ENCODE measurements at places on chromosomes 1 and 21. TPM values are rescaled to one million over a fixed set of nuclear protein-coding genes. Genes with fewer than 3 reads are reported as not detected.

- H3K4me1 ChIP-seq: peaks cover 8% of the 10 kb centered on the region
- H3K4me3 ChIP-seq: no peak overlapping the region
Observed at GRCh38 chr1:118649369-118650106, 338.6 kb downstream of the TBX15 start.

DNA sequence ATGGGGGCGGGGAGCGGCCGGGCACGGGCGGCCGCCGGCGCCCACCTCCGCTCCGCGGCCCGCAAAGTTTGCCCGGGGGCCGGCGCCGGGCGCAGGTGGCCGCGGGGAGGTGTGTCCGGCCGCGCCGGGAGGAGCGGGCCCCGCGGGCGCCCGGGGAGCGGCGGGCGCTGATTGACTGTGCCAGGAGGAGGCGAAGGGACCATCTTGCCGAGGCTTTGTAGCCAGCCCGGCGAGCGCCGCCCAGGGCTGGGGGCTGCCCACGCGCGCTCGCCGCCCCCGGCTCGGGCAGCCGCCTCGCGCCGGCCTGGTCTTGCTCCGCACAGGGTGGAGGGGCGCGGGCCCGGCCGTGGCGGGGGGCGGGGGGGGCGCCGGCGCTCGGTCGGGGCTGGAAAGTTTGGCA is 432 bp downstream of the EPHB2 start:
- no peak overlapping the region for H3K4me3 ChIP-seq
- no peaks in the 10 kb centered on the region for H3K36me3 ChIP-seq
- DNase-seq: no peak
- peaks cover 29% of the 10 kb centered on the region for H3K27me3 ChIP-seq

- H3K36me3 ChIP-seq: no peaks in the 10 kb centered on the region
- no peak overlapping the region for H3K27ac ChIP-seq
- no peak for DNase-seq
- H3K4me3 ChIP-seq: no peak overlapping the region
- H3K27me3 ChIP-seq: no peaks in the 10 kb centered on the region
Observed at GRCh38 chr1:42822800-42823392, 5.7 kb upstream of the SVBP start.

Gene CELA3B
- 6.7 TPM for total RNA-seq

DNA sequence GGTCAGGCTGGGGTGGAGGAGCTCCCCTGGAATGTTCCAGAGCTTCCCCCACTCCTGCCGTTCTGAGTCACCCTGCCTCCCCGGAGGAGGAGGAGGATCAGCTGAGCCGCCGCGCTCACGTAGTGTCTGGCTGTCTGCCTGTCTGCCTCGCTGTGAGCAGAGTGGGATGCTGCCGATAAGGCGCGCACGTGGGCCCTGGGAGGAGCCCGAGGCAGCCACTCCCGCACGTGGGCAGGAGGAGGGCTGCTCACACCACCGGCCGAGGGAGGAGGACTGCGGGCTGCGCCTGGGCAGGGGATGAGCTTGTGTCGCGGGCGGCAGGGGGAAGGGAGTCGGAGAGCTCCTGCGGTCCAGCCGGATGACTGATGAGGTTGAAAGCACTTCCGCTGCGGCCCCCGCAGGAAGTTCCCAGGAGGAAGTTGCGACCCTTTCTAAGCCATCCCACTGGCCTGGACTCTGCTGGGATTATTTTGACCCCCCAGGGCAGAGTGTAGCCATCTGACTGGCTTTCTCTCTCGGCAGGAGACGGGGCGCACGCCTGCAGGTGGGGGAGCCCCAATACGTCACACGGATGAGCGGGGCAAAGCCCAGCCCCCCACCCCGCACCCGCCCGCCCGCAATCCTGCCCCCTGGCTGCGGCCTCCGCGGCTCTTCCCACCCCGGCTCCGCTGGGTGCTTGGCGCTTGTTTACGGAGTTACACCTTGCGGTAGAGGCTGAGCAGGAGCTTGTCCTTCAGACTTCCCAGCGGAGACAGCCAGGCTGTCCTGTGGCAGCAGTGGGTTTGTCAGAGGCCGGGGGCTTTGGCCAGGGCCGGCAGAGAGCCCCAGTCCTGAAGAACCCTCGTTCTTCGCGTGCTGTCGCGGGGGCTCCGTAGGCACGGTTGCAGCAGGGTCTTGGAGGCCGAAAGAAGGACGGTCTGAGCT is 9.8 kb downstream of the PDXK start:
- H3K4me1 ChIP-seq: peaks cover 23% of the 10 kb centered on the region
- H3K36me3 ChIP-seq: peaks cover under 1% of the 10 kb centered on the region
- DNase-seq: peak; percentile 80
- H3K27me3 ChIP-seq: no peaks in the 10 kb centered on the region

Gene AMY1C
- total RNA-seq: not detected

Gene KLF17
- total RNA-seq: not detected

Gene HTR6
- total RNA-seq: 1.2 TPM

- H3K27ac ChIP-seq: no peak overlapping the region
- no peaks in the 10 kb centered on the region for H3K27me3 ChIP-seq
- no peak for DNase-seq
- H3K4me3 ChIP-seq: peak overlapping the region; percentile 94
Observed at GRCh38 chr1:66929691-66929998, 4.9 kb downstream of the MIER1 start.

Gene COL6A1
- 221 TPM for total RNA-seq

GRCh38 chr1:232305050-232305449 is 324.9 kb downstream of the SIPA1L2 start:
- peaks cover 27% of the 10 kb centered on the region for H3K4me1 ChIP-seq
- H3K27me3 ChIP-seq: peaks cover 6% of the 10 kb centered on the region
- DNase-seq: no peak
- no peak overlapping the region for H3K27ac ChIP-seq
- peaks cover 2% of the 10 kb centered on the region for H3K36me3 ChIP-seq

GRCh38 chr1:225572422-225572821 is 80.5 kb downstream of the ENAH start:
- peaks cover 59% of the 10 kb centered on the region for H3K4me1 ChIP-seq
- no peaks in the 10 kb centered on the region for H3K36me3 ChIP-seq
- H3K4me3 ChIP-seq: no peak overlapping the region
- peak overlapping the region; percentile 73 for H3K27ac ChIP-seq

DNA sequence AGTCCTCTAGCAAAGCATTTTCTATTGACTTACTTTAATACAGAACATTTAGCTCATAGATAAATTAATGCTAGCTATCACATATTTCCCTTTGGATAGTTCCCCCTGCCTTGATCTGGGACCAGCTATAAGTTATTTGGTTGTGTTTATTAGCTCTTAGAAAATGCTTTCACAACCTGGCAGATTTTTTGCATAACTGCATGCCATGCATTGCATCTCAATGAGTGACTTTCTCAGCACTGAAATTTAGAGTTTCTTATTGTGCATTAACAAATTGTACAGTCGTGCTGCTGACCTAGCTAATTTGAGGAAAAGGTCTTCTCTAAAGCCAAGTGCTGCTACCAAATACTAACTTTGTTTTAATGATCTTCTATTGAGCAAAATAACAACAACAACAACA is 164.8 kb downstream of the PLPPR5 start:
- no peak overlapping the region for H3K4me3 ChIP-seq
- no peak for DNase-seq
- no peaks in the 10 kb centered on the region for H3K4me1 ChIP-seq
- H3K27ac ChIP-seq: no peak overlapping the region
- no peaks in the 10 kb centered on the region for H3K27me3 ChIP-seq

DNA sequence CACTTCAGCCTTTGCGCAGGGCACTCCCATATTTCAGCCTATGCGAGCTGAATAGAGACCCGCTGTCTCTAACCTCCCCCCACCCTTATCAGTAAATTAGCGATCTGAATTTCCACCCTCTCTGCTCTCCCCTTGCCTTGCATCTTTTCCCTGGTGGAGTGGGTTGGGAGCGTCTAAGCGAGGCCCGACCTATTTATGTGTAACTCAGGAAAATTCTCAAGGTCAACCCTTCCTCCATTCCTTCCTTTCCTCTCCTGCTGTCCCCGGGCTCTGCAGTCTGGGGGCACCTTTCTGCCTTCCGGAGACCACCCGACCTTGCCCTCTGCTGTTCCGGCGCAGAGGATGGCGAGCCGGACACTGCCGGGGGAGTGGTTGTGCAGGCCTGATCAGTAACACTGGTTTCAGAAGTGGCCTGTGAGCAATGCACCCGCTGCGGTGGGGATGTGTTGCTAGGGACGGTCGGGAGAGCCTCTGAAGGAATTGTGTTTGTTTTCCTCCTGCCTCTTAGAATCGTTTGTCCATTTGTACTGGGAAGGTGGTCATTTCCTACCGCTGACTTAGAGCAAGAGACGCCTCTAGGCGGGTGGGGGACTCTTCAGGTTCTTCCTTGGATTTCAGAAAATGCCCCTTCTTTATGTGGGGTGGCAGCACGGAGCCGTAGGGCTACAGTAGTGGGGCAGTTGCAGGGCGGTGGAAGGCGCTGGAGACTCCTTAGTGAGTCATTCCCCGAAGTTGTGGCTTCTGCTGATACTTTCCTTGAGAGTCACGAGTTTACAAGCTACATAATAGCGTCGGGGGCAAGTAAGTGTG is 513 bp downstream of the MGST3 start:
- no peaks in the 10 kb centered on the region for H3K27me3 ChIP-seq
- H3K27ac ChIP-seq: no peak overlapping the region
- no peak overlapping the region for H3K4me3 ChIP-seq
- DNase-seq: peak; percentile 46
- H3K4me1 ChIP-seq: peaks cover 42% of the 10 kb centered on the region

DNA sequence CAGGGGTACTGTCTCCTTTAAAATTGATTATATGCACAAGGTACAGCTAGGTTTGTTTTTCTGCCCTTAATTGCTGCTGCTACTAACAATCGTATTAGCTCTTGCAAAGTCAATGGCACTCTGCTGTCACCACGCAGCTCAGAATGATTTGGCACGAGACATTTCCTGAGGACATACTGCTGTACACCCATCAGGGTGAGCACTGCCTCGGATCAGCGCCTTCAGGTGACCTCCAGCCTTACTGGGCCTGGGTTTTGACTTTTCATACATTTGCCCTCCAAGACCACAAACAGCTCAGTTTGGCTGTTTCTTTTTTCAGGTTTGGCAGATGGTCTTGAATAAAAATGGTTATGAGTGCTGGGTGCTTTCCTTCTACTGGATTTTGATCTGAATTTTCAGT is 110.9 kb downstream of the NTPCR start:
- H3K4me1 ChIP-seq: peaks cover 10% of the 10 kb centered on the region
- no peaks in the 10 kb centered on the region for H3K27me3 ChIP-seq
- H3K4me3 ChIP-seq: no peak overlapping the region
- no peak for DNase-seq

DNA sequence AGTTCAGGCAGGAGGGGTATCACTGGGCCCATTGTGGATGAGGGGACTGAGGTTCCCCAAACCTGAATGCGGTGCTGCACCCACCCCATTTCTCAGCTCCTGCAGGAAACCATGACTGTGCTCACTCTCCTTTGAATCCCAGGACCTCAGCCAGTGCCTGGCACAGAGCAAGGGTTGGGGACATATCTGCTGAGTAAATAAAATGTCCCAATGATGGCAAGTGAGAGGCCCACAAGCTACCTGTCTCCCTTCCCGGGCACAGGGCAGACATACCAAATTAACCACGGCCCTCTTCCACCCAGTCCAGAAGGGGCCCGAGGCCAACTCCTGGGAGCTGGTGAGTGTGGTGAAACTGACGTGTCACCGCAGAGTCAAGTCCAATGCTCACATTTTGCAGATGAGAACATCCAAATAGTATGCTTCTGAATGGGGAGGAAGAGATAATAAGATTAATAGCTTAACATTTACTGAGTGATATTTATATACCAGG is 97.6 kb downstream of the EPHB2 start:
- no peaks in the 10 kb centered on the region for H3K36me3 ChIP-seq
- H3K4me3 ChIP-seq: no peak overlapping the region
- no peak overlapping the region for H3K27ac ChIP-seq
- DNase-seq: no peak
- no peaks in the 10 kb centered on the region for H3K27me3 ChIP-seq

GRCh38 chr1:29245876-29246275 is 9.6 kb downstream of the PTPRU start:
- H3K27ac ChIP-seq: no peak overlapping the region
- no peak overlapping the region for H3K4me3 ChIP-seq
- H3K36me3 ChIP-seq: no peaks in the 10 kb centered on the region
- peaks cover 41% of the 10 kb centered on the region for H3K4me1 ChIP-seq
- DNase-seq: no peak

All from WTC11 (cell line).